ENCODE measurements at places on chromosomes 6 and 20.
A peak's percentile ranks its signal among the peaks of the same experiment; 100 is the strongest.

DNA sequence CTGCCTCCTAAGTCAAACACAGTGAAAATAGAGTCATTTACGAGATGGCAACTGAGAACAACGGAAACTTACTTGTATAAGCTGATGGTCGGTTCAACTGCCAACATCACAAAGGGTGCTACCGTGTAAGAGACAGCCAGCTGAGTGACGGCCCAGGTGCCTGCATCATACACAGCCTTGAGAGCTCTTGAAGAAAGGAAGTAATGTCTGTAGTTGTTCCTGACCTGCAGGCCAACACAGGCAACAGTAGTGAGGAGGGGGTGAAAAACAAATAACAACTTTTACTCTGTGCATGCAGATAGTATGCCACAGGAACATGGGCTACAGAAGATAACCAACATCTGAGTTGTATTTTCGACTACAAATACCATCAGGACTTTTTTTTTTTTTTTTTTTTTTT lies 102.7 kb downstream of the MBOAT1 start:
- no peak for DNase-seq

DNA sequence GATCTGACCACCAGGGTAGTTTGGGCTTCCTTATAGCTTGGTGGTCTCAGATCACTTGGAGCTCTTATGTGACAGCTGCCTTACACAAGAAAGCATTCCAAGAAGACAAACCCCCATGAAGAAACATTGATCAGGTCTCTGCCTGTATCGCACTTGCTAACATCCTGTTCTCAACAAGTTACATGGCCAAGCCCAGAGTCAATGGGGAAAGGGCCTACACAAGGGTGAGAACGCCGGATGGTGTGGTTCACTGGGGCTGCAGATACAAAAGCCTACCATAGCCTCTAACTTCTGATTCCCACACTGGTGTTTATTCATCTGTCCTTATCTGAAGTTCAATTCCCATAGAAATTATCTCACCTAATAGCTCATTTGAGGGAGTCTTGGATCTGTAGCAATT lies 235.5 kb downstream of the SYNDIG1 start:
- no peak for DNase-seq

GRCh38 chr6:168101590-168102314 lies 22.7 kb upstream of the FRMD1 start:
- no peak for DNase-seq

DNA sequence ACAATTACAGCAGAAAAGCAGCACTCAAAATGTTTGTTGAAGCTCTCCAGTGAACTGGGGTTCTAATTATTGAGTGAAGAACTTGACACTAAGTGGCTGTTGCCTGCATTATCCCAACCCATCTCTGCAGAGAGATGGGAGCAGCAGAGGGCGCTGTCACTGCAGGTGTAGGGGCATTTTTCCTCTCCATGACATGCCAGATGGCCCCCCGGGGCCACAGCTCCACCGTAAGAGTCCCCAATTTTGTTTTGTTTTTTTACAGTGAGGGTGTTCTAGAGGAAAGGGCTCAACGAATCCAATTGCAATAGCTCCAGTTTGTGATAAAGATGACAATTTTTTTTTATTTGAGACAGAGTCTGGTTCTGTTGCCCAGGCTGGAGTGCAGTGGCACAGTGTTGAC lies 1.9 kb upstream of the FUCA2 start:
- DNase-seq = peak; percentile 91

DNA sequence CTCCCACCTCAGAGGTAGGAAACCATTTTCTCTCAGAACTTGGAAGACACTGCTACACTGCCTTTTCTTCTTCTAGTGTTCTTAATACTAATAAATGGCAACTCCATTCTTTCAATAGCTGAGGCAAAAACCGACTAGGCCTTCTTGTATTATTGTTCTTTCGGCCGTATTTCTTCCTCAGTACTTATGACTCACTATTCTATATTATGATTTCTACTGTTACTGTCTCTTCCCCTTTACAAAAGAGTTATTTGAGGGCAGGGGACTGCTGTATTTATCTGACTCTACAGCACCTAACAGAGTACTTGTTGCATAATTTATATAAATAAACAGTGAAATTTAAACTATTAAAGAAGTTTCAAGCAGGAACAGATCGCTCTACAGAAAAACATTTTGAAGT lies 3.1 kb downstream of the DNAAF9 start:
- DNase-seq = no peak

DNA sequence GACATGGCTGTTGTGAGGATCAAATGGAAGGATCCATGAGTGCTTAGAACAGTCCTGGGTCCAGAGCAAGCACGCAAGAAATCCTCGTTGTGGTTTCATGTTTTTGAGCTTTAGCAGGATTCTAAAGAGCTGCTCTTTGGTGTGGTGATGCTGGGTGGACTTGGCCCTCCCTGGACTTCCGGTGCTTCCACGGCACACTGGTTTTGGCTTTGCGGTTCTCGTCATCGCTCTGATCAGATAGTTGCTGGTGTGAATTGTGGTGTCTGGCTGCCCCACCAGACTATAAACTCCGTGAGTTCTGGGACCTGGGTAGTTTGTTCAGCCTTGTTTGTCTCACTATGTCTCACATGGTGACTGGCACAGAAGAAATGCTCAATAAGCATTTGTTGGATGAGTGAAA lies 3.3 kb downstream of the HNF4A start:
- no peak for DNase-seq

- DNase-seq = no peak
Observed at GRCh38 chr20:51054233-51054632, 31.3 kb upstream of the KCNG1 start.

DNA sequence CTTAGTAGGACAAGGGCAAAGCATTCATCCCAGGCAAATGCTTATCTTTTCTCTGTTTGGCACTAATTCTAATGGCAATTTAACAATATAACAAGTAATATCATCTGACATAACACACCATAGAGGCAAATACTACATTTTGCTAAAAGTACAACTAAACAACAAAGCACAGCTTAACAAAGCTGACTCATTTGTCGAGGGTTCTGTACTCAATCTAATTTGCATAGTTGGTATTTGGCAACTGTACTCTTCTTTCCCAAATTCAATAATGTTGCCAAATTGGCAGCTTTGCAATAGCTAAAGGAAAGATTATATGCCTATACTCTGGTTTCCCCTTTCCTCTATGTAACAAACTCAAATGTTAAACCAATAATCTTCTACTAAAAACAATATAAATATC lies 461.0 kb downstream of the PKHD1 start:
- no peak for DNase-seq

DNA sequence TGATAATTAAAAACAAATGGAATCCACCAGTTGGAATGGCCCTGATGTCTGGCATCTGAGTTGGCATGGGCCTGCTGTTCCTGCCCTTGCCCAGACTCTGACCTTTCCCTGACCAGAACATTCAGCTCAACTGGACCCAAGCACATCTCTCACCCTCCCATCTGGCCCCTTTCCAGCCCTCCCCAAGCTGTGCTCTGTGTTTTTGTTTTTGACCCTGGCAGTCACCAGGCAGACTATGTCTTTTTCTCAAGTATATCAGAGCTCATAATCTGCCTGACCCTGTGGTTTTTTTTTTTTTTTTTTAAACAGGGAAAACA lies 117.6 kb downstream of the TRDN start:
- no peak for DNase-seq

- DNase-seq = no peak
Observed at GRCh38 chr6:148085631-148086331, 256.9 kb upstream of the SASH1 start.

- DNase-seq = no peak
Observed at GRCh38 chr6:26401389-26401986, 587 bp upstream of the BTN3A1 start.

DNA sequence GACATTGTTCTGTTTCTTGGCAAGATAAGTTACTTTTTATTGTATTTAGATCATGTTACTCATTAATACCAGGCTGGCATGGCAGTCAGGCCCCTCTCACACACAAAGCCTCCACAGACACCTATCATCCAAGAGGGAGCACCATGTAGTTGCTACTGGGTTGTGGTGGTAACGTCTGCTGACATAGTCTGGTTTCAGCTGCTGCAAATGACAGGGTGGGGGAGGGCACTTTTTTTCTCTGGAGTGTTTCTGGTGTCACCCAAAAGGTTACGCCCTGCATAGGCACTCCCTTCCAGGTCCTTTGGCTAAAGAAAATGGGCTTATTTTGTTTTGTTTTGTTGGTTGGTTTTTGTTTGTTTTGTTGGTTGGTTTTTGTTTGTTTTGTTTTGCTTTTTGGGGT lies 236.4 kb upstream of the RIMS1 start:
- DNase-seq = no peak

DNA sequence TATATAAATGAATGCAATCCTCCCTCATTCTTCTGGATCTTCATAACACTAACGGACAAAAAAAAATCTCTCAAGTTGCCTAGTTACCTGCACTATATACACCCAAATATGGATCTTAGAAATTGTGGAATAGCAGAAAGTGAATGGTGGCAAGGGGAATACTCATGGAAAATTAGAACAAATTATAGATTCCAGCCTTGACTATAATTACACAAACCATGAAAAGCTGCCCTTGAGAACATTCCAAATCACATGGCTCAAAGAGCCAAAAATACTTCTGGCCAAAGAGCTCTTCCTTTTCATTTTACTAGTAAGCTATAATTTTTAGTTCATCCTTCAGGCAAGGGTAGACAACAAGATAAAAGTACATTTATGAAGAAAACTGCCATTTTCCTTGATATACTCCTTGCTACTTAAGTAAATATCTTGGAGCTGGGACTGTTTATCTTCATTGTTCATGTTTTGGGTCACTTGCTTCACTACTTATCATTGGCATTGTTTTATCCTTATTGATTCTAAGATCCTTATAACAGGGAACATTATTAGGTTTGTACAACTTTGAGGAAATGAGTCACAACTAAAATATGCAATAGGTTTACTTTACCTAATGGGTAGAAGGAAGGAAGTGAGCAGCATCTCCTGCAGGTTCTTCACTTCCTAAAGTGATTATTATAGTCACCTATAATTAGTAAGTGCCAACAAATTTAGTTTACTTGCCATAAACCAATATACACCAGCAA lies 6.4 kb upstream of the MTRES1 start:
- DNase-seq = no peak

DNA sequence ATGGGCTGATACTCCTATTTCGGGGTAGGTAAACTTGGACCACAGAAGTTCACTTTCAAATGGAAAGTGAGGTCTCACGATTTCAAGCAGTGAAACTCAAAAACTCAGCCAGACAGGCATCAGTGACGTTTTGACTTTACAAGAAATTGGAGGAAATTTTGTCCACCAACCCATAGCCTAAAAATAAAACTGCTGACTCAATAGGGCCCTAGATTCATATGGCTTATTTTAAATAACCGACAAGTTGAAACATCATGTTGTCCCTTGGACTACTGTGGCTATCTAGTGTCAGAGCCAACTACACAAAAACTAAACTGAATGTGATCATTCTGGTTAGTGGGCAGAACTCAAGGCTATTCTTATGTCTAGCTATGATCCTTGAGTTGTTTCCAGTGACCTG lies 486.3 kb downstream of the GRIK2 start:
- DNase-seq = no peak

- no peak for DNase-seq
Observed at GRCh38 chr20:19251958-19252357, 39.5 kb downstream of the SLC24A3 start.

DNA sequence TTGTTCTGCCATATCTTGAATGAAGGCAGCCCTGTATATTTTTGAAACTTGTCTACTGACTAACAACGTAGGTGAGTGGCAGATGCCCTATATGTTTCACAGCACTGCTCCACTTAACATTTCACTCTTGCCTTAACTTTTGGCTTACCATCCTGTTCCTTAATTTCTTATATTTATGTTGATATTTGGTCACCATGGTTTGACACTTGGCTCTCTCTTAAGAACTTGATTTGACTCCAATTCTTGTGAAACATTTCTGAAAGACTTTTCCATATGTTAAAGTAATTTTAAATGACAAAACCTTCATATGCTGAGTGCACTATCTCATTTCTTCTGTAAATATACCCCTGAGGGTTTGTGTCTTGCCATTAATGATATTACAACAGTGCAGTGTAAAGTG lies 434.3 kb upstream of the IMPG1 start:
- no peak for DNase-seq

DNA sequence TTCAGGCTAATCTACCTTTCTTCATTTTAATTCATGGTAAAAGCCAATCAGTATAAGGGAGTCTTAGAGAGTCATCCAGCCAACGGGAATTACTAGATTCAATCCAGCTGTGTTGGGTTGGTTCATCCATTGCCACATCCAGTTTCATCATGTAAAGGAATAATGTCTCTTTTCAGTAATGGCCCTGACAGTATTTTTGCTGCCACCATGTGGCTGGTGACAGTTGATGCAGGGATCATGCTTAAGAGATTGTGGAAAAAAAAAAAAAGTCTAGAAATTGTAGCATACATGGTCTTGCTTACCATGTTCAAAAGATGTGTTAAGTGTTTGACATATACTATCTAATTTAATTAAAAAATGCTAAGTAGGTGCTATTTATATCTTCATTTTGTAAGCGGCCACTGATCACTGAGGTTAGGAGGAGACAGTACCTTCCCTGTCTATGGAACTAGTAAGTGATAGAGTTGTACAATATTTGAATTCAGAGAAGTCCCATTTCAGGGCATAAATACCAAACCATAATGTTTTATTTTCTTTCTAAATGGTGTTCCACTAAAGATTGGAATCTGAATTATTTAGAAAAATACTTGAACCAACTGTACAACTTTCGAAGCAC lies 135.9 kb downstream of the KHDRBS2 start:
- DNase-seq = no peak

DNA sequence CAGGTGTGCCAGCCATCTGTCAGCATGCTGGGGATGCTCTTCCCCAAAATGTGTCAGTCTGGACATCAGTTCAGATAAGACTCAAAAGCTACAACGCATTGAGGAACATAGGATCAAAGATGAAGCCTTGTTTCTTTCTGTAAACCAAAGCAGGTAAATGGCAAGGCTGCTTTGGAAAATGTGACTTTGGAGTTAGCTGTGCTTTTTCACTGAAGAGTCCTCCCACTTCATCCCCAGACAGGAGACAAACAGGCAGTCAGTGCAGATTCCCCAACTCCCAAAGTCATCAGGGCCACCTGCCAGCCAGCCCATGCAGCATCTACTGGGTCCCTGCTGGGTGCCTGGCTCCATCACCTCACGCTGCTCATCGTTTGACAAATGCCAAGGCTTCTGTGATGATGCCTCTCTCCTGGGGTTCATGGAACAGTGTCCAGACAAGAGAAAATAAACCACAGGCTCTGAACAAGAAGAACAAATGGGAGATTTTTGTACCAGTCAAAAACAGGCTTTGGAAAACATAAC lies 205.0 kb upstream of the BTBD3 start:
- no peak for DNase-seq

DNA sequence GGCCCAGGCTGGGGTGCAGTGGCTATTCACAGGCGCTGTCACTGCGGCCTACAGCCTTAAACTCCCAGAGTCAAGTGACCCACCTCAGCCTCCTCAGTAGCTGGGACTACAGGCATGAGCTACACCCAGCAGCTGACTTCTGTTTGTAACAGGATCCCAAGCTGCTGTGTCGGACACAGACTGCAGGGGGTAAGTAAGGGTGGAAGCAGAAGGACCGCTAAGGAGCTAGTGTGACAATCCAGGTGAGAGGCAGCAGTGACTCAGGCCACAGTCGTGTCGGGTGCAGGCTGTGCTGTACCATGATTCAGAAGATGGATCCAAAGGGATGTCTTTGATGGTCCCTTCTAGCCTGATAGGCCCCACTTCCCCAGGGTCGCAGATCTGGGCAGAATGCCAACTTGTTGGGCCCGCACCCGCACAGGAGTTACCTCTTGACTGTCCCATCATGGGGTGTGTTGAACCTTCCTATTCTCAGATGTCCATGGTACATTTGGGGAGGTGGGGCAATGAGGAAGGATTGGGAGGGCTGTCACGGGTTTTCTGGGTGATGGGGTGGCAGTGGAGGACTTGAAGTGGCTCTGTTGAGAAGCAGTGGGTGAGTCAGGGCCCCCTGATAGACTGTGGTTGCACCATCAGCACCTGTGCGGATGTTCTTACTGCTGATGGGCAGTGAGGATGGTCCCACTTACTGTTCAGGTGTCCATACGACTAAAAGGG lies 25.3 kb downstream of the AAR2 start:
- no peak for DNase-seq

All from NCI-H774 (cell line).